ENCODE measurements at places on chromosomes 5 and 9.

DNA sequence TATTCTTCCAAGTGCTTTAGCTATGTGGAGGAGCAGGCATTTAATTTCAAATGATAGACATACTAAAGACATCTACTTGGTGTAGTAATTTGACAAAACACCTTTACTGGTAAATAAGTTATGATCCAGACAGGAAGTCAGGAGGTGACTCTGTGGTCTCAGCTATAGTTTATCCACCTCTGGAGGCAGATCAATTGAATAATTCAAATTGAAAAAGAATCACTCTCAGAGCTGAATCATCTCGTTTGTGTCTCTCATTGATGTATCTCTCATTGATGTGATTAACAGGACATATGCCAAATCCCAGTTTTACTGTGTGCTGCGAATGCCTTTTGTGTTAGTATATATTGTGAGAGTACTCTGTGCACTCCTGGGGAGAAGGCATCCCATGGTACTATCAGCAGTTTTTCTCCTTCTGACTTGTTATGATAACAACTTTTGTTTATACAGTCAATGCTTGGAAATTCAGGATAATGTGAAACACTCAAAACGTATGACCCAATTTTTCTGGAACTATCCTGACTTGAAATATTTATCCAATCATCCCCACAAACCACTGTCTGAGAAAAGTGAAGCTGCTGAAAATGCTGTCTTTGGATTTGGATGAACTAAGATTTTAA is 48.5 kb upstream of the DAB2 start:
- DNase-seq: no peak

- DNase-seq: no peak
Observed at GRCh38 chr9:88871669-88872068, 119.6 kb upstream of the S1PR3 start.

- DNase-seq: no peak
Observed at GRCh38 chr5:8034852-8035251, 165.9 kb downstream of the MTRR start.

- DNase-seq: no peak
Observed at GRCh38 chr5:149313151-149313841, 32.0 kb upstream of the GRPEL2 start.

GRCh38 chr9:100282388-100282719 is 70.4 kb downstream of the TEX10 start:
- DNase-seq: no peak

GRCh38 chr9:134177624-134178393 is 13.4 kb upstream of the RNU6ATAC start:
- no peak for DNase-seq

DNA sequence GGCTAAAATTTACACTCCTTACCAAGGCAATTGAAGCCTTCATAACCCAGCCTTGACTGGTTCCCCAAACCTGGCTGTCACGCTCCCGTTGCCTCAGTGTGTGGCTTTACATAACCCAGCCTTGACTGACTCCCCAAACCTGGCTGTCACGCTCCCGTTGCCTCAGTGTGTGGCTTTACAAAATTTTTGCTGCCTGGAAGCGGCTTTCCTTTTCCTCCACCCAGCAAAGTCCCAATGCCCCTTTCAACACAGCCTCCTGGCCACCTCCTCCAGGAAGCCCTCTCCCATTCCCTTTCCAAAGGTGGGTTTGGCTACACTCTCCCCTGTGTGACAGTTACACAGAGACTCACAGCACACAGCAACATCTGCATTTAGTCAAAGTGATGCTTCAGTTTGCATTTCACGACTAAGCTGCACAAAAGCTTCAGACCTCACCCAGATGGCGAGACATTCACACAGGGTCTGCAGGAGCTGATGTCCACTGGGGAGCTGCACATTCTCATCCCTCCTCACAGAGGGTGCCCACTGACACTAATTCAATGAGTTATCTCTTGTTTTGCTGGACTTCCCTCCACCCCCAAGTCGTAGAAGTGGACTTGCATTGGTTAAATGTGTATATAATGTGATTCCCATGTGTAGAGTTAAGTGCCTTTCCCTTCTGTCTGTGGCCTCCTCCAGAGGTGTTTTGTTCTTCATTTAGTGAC is 156.6 kb upstream of the PHYKPL start:
- no peak for DNase-seq

- DNase-seq: no peak
Observed at GRCh38 chr5:143118222-143118621, 285.3 kb downstream of the NR3C1 start.

GRCh38 chr5:146068977-146069779 is 36.2 kb downstream of the PLAC8L1 start:
- no peak for DNase-seq

- no peak for DNase-seq
Observed at GRCh38 chr5:121271546-121271945, 580.1 kb upstream of the FTMT start.

- no peak for DNase-seq
Observed at GRCh38 chr9:125774106-125774505, 26.9 kb downstream of the PBX3 start.

GRCh38 chr5:81718300-81718699 is 32.6 kb downstream of the SSBP2 start:
- DNase-seq: no peak

GRCh38 chr9:123326662-123327093 is 29.3 kb upstream of the CRB2 start:
- no peak for DNase-seq

DNA sequence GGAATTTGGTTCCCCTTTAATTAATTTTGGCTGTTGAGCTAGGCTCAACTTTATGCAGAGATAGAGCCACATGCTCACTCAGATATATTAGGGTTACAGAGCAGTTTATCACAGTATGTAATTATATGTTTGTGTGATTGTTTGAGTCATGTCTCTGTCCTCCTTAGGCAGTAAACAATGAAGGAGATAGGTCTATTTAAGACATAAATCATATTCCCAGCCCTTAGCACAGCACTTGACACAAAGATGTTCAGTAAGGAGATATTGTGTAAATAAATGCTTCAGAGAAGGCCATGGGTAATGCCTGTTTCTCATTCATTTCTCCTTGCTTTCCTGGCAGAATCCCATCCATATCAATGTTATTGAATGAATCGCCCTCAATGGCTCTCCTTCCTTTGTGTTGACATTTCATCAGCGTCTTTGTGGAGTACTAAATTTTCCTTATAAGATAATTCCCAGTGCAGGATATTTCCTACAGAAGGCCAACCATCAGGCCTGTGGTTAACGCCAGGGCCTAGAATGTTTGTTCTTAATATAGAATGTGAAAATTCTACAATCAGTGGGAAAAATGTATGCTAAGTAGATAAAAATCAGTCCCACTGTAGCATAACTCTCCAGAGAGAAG is 408.0 kb downstream of the EBF1 start:
- DNase-seq: no peak

DNA sequence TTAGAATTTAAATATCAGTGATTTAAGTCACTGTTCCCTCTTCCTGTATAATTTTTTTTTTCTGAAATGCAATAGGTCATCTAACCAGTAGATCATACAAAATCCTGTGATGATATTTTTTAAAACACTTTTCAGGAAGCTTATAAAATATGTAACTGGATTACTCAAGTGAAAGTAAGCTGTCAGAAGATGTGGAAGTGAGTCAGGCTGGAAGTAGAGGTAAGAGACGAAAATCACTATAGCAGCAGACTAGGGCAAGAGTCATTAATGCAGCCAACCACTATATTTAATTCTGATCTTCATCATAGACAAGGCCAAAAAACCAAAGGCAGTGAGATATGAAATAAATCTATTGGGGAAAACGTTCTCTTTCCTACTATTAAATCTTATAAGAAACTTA is 65.7 kb upstream of the C6 start:
- no peak for DNase-seq

GRCh38 chr5:84125216-84125615 is 259.5 kb downstream of the EDIL3 start:
- no peak for DNase-seq

GRCh38 chr5:38723426-38723825 is 122.4 kb upstream of the OSMR start:
- no peak for DNase-seq

- DNase-seq: no peak
Observed at GRCh38 chr5:68219161-68219816, 3.7 kb downstream of the PIK3R1 start.

DNA sequence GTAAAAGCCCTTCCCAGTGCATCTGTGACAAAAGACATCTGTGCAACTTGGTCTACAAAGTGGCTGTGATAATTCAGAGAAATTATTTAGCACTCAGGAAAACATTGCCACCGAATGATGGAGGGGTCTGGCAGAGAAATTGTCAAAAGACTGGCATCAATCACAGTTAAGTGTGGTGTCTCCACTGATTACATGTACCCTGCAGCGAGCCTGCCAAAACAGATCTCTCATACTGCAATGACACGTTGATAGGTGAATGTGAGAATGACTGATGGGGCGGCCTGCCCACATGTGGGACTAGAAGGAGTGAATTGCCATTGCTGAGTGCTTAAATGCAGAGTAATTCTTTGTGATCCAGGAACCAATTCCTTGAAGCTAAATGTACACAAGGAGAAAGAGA is 136.4 kb upstream of the PCSK5 start:
- no peak for DNase-seq

DNA sequence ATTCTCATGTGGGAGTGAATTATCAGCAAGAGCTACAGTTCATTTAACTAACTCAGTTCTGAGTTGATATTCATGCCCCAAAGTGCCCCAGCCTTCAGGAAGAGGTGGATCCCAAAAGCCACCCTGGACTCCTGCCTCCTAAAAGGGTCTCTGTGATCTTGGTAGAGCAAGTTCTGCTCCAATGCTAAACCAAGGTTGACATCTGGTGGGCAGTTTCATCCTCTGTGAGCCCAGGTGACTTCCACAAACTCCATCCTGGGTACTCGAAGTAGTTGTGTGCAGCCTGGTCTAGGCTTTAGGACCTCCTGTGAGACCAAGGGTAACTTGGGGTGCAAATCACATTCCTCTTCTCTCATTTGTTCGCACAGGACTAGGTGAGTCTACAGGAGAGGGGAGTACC is 816.8 kb downstream of the MTRR start:
- DNase-seq: no peak

DNA sequence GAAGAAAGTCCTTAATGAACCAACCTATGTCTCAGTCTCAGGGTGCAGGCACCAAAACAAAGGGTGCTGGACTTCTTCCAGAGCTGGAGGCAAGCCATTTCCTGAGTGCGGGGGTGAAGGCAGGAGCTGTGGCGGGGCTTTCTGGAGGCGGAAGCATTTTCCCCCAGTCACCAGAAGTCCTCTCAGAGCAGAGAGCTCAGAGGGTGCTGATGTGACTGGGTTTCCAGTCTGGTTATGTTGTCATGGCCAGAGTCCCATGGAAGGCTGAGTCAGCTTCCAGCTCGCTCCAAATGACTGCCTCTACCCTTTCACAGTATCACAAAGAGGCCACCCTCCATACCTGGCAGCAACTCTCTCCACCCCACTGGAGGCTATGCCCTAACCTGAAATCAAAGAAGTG is 86.0 kb downstream of the TRPC7 start:
- no peak for DNase-seq

DNA sequence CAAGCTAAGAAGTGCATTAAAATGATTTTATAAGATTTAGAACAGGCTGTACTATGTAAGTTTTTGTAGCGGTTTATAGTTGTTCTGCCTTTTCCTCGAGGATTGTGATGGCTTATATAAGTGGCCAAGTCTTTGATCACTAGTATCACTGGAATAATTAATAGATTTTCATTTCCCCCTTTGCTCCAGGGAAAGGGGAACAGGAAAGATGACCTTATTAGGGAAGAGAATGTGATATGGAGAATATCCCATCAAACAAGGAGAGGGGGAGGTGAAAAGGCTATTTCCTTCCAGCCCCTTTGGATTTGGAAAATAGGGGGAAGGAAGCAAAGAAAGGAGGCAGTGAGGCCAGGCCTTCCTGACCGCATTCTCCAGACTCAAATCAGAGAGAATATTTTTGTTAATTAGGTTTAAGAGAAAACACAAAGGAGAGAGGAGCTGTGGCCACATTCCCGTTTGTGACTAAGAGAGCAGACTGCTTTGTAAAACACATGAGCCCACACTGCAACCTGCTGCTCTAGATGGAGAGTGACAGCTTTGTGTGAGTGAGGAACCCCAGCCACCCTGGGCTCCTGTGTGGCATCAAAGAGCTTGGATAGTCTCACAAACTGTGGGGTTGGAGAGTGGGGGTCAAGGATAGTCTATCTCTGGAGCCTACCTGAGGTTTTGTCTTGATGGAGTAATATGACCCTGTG is 359.5 kb downstream of the DTWD2 start:
- no peak for DNase-seq

- DNase-seq: no peak
Observed at GRCh38 chr9:109779711-109780452, at the start of gene PALM2AKAP2. Gene PALM2AKAP2 (plus strand): TSS chr9:109780198. CDS start chr9:109780489, 291 bp downstream.

- DNase-seq: no peak
Observed at GRCh38 chr5:18329328-18329727, 695.1 kb downstream of the TAF11L14 start.

DNA sequence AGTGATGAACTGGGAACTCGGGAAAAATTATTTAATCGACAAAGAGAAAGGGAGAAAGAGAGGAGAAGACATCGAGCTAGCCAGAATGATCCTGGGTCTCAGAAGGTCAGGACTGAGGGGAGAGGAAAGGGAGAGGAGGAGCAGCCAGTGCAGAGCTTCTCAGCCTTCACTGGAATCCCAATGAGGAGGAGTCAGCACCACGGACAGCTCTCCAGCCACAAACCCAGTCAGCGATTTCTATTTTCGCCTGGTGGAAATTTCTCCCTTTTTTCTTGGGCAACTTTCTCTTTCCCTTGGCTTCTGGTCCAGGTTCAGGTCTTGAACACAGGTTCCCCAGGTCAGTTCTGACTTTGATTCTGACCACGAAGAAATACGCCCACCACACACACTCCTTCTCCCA is 1.6 kb upstream of the BRINP1 start:
- no peak for DNase-seq

DNA sequence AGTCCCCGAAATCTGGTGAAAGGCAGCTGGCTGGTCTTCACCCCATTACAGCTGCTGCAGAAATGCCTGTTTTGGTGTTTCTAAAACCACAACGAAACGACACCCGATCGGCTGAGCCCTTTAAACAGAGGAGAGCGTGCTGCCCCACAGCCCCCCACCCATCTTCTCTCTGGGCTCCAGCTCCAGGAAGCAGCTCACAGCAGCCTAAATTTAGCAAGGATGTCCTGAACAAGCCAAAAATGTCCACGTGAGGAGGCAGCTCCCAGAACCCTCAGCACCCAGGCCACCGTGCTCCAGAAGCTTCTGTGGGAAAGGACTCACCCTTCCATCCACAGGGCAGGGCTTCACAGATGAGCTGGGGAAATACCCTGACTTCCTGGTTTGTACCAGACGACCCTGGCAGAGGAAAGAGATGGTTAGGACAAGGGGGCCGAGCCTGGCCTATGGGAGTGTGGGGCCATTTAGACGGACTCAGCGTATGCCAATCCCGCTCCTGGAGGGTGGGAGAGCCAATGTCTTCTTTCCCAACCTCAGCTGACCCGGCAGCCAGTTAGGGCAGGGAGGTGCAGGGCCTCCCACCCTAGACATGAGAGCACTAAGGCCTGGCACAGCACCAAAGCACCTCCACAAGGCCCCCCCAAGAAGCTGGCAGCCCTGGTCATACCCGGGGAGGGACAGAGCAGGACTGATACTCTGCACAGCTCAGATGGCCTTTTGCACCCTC is 39.1 kb upstream of the SARDH start:
- no peak for DNase-seq

- no peak for DNase-seq
Observed at GRCh38 chr9:92048924-92049625, 66.1 kb downstream of the SPTLC1 start.

- no peak for DNase-seq
Observed at GRCh38 chr5:35440409-35440808, 177.3 kb upstream of the SPEF2 start.
